B cell (primary cell): ENCODE measurements at places on chromosomes 1 and 21.

- DNase-seq, result peak; percentile 83
Measured at GRCh38 chr1:101238681-101239094, 1.9 kb downstream of the S1PR1 start.

GRCh38 chr1:23923592-23924499 lies 10.7 kb upstream of the CNR2 start:
- DNase-seq, result no peak

DNA sequence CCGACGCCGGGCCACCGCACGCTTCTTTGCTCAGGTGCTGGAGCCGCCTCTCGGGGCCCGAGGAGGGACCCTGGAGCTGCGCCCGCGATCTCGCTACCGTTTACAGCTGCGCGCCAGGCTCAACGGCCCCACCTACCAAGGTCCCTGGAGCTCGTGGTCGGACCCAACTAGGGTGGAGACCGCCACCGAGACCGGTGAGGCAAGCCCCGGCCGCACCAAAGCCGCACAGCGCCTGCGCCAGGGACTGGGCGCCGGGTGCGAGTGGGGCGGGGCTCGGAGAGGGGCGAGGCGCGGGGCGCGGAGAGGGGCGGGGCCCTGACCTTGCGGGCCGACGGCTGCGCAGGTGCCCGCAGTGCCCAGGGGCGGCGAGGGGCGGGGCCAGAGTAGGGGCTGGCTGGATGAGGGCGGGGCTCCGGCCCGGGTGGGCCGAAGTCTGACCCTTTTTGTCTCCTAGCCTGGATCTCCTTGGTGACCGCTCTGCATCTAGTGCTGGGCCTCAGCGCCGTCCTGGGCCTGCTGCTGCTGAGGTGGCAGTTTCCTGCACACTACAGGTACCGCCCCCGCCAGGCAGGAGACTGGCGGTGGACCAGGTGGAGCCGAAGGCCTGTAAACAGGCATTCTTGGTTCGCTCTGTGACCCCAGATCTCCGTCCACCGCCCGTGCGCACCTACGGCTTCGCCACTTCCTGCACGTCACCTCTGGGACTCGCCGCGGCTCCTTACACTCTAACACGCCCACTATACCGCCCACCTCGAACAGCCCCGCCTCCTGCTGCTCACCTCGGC lies 9.8 kb upstream of the CDC20 start:
- peak; percentile 78 for DNase-seq

DNA sequence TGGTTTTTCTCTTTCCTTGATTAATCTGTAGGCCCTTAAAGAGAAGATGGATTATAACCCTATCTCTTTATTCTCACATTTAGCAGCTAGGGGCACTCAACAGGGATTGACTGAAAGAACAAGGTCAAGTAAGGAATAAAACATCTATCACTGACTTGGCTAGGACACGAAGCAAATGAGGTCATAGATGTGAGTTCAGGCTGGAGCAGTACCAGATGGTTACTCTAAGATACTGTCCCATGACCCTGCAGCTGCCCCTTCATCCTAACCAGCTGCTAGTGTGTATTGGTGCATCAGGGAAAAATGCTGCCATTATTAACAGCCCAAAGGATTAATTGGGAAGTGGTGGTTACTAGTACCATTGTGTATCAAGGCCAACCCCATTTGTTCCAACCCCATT lies 221.9 kb downstream of the CTH start:
- DNase-seq, result no peak

- no peak for DNase-seq
Measured at GRCh38 chr1:173249349-173249748, 42.2 kb upstream of the TNFSF4 start.

- no peak for DNase-seq
Measured at GRCh38 chr1:18618546-18619466, 11.8 kb upstream of the PAX7 start.

GRCh38 chr1:224644553-224645154 lies 28.5 kb downstream of the CNIH3 start:
- DNase-seq, result peak; percentile 57

DNA sequence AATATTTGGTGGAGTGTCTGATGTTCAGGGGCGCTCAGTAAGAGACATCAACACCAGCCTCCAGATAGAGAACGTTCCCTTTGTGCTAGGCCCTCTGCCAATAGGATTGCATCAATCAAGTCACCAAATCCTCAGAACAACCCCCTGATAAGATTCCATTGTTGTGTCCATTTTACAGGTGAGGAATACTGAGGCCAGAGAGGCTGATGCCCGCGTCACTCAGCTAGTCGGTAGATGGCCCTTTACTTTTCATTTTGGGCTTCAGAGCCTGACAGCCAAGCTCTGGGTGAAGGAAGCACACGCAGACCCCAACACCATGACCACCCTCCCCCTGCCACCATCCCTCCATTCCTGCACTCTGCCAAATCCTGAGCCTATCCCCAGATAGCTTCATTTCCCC lies 406.2 kb downstream of the PTPRU start:
- no peak for DNase-seq

DNA sequence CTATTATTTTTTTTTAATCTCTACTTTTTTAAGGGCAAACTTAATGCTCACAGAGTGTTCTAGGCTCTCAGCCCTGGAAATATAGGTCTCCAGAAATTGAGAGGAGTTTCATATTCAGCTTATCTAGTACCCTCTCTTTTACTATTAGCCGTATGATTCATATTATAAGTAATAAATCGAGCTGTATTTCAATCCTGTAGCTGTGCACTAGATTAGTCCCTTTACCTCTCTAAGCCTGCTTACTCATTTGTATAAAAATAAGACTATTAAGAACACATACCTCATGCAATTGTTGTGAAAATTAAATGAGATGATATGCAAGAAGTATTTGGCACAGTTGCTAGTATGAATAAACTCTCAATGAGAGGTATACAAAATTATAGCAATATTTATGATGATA lies 128.2 kb upstream of the HOOK1 start:
- no peak for DNase-seq

GRCh38 chr1:117076648-117077047 lies 16.5 kb downstream of the TTF2 start:
- DNase-seq, result no peak

DNA sequence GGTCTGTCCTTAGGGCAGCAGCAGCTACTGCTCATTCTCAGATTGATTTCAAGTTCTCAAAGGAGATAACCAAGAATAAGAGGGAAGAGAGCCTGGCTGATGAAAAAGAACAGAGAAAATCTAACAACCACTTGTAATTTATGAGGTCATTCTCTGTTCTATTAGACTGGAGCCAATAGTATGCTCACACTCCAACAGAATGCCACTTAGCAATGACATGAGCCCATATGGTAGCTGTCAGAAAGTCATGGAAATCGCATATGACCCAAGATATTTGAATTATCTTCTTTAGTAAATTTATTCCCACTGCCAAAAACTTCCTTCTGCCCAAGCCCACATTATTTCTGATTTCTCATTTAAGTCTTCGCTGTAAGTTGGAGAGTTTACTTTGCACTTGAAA lies 53.7 kb upstream of the PLA2G4A start:
- no peak for DNase-seq

- DNase-seq, result no peak
Measured at GRCh38 chr21:46664316-46664995, 29.0 kb downstream of the PRMT2 start.

DNA sequence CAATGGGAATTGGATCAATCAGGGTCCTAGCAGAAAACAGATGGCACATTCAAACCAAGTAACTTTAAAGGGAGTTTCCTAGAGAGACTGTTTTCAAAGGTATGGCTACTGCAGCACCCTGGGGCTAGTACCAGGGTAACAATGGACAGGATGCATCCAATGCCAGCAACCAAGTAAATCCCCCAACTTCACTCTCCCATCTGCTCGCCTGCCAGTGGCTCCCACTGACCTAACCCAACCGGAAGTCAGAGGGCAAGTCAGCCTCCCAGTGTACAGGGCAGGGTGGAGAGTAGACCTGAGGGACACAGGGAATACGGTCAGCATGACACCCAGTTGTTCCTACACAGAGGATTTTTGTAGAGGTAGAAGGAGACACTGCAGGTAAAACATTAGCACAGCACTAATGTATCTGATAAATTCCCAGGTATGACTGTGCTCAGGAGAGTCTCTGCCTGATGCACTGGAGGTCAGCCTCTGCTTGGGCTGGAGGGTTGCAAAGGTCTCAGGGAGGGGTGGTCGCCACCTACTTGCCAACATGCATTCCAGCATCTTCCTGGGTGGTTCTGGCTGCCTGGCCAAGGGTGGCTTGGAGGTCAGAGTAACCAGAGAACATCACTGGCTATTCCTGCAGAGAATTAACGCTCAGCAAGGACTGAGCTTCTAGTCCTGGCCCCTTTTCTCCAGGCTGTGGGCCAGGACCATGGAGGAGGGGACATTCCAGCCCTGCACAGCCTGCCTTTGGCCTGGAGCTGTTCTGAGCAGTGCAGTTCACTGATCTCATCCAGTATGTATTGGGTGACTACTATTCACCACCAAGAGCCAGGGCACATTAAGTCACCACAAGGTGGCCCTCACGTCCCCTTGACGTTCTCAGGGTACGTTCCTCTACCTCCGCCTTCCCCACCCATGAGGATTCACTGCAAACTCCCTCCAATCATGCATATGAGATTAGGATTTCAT lies 5.1 kb upstream of the GJA4 start:
- DNase-seq, result no peak

DNA sequence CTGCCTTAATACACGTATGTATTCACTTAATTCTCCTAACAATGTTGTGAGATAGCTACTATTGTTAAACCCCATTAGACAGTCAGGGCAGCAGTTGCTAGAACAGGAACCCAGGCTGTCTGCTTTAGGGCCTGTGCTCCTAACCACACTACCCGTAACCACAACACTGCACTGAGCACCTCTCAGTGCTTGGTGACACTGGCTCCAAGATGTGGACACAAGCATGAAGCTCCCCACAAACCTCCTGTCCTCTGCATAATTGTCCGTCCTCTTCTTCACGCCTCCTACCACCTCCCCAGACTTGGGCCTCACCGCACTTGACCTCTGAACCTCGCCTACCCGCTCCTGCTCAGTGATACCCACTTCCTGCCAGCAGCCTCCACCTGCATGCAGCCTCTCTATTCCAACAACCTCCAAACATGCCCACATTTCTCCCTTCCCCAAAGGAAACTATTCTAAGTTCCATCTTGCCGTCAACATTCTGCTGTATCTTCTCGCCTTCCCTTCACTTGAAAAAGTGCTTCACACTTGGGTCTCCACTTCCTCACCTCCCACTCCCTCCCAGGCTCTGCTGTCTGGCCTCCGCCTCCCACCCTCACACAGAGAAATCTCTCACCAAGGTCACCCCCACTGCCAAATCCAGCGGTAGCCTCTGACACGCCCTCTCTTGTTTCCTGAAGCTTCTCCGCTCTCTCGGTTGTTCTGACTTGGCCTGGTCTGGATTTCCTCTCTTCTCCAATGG lies 14.6 kb upstream of the AHDC1 start:
- no peak for DNase-seq

GRCh38 chr1:216310776-216311175 lies 112.5 kb downstream of the USH2A start:
- DNase-seq, result peak; percentile 12

DNA sequence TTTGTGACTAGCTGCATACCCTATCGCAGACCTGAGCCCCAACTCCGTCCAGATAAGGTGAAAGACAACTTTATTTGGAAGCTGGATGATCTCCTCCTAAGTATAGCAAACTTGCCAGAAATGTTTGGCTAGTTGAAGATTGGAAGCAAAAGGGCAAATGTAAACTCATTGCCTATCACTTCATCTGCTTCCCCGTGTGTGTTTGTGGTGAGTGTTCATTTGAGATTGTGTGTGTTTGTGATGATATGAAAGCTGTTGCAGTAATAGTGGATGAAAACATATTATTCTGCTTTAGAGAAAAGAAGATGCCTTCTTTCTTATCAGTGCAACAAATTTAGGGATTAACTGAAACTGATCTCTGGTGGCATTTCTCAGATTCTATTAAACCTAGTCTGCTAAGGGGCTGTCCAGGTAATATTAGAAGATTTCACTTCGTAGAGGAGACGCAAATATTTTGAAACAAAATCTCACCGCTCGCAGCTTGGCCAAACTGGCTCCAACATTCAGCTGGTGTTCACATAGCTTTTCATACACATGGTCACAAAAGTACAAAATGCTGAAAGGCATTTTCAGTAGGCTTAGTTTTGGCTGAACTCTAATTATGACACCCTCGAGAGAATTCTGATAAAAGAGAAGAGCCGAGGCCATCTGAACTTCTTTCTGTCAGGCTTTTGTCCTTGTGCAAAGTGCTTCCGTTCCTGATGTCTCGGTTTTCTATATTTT lies 1.1 kb downstream of the TBX19 start:
- DNase-seq, result no peak

DNA sequence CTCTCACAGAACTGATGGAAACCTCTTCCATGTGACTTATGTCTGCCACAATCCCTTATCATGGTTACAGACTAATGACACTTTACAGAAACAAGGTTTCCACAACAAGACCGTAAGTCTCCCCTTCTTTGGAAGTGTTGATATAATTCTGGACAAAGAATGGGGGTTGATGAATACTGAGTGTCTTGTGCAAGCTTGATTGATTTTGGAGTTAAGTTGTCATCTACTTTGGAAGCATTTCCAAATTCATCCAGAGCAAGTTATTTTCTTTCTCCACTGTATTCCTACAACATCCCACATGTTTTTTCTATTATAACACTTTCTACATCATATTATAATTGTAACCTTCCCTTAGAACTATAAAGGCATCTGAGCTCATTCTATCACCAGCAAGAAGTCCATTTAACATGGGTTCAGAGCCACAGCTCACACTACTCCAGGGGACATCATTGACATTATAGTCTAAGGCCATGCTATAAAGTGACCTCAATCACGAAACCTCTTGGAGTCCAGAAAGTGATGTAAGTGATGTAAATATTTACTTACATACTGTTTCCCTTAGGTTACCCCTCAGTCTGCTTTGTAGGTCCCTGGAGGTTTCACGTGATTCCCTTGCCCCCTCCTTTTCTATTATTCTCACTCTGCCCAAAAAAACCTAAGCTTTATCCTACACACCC lies 125.7 kb upstream of the PBX1 start:
- no peak for DNase-seq

GRCh38 chr1:45694823-45695222 lies 6.8 kb downstream of the TMEM69 start:
- no peak for DNase-seq

DNA sequence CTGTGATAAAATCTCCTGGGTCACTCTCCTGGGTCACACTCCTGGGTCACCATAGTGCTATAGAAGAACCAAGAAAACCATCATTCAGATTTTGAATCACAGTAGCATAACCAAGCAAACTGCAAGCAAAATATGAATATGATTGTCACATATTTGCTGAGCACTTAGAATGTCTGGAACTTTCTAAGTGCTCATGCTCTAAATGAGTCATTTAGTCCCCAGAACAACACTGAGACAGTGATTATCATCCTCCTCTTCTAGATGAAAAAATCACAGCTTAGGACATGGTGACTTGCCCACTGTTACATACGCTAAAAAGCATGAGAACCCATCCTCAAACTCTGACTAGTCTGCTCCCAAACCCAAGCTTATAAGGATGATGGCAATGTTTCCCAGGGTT lies 39.5 kb upstream of the DDAH1 start:
- no peak for DNase-seq
